ENCODE measurements at places on chromosomes 1 and 21.
A peak's percentile ranks its signal among the peaks of the same experiment; 100 is the strongest.

DNA sequence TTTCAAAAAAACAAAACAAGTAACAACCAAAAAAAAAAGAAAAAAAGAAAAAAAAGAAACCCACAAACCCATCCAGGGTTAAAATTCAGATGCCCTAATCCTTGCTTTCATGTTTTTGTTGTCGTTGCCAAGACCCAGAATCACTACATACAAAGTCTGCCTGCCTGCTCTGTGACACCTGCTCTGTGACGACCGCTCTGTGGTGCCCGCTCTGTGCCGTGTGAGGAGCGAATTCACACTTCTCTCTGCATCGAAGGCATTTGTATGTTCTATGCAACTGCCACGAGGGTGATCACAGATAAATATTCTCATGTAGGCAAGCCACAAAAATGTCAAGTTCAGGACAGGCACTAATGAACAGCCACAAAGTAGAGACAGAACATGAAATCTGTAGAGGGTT, 178.6 kb downstream of the SLC45A1 start:
- H3K27ac ChIP-seq: peak overlapping the region; percentile 30
- DNase-seq: no peak
- H3K4me1 ChIP-seq: peaks cover 22% of the 10 kb centered on the region
- peaks cover 1% of the 10 kb centered on the region for H3K27me3 ChIP-seq
- H3K4me3 ChIP-seq: no peak overlapping the region

DNA sequence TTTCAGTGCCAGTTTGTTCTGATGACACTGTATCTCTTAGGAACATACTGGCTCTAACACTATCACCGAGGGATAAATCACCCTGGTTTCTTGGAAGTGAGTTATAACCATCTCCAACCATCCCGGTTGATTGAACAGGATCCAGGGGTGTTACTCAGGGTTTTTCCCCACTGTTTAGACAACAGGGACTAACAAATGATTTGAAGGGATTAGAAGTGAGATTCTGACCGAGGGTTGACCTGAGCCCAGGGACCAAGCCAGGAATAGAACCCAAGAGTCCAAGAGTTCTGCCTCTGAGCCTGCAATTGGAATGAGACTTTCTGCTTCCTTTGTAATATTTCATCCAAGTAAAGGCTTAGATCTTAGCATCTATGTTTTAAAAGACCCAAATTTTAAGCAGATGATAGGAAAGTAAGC, 154.0 kb downstream of the DHRS3 start:
- peak overlapping the region; percentile 72 for H3K27ac ChIP-seq
- no peak overlapping the region for H3K4me3 ChIP-seq
- H3K4me1 ChIP-seq: peaks cover 41% of the 10 kb centered on the region
- H3K36me3 ChIP-seq: peaks cover 37% of the 10 kb centered on the region

GRCh38 chr1:233730809-233731208, 116.9 kb downstream of the KCNK1 start:
- H3K27me3 ChIP-seq: no peaks in the 10 kb centered on the region
- no peak for DNase-seq
- no peak overlapping the region for H3K4me3 ChIP-seq
- peaks cover 3% of the 10 kb centered on the region for H3K36me3 ChIP-seq
- H3K27ac ChIP-seq: no peak overlapping the region

GRCh38 chr1:235935235-235936225, 68.8 kb upstream of the LYST start:
- H3K27ac ChIP-seq: no peak overlapping the region
- H3K4me3 ChIP-seq: no peak overlapping the region
- DNase-seq: no peak
- no peaks in the 10 kb centered on the region for H3K36me3 ChIP-seq

- peaks cover under 1% of the 10 kb centered on the region for H3K4me1 ChIP-seq
- no peak overlapping the region for H3K4me3 ChIP-seq
- no peaks in the 10 kb centered on the region for H3K27me3 ChIP-seq
- H3K27ac ChIP-seq: no peak overlapping the region
- DNase-seq: no peak
These were observed 19.1 kb upstream of the CHRM3 start for GRCh38 chr1:239367196-239367810.

DNA sequence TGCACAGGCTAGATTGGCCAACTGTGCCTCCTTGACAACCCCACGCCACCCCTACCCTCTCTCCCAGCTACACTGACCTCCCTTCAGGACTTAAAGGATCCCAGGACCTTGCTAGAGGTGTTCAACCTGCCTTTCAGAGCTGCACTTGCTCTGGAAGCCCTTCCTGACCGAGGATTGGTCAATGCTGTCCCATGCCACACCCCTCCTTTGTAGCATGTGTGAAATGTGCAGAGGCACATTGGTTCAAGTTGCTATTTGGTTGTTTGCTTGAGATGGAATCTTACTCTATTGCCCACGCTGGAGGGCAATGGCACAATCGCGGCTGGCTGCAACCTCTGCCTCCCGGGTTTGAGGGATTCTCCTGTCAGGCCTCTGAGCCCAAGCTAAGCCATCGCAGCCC, 21.8 kb downstream of the ACTA1 start:
- DNase-seq: no peak
- H3K27me3 ChIP-seq: peaks cover 15% of the 10 kb centered on the region
- H3K4me1 ChIP-seq: peaks cover 29% of the 10 kb centered on the region
- H3K27ac ChIP-seq: no peak overlapping the region

GRCh38 chr1:56390232-56390867, 189.0 kb downstream of the PLPP3 start:
- no peak overlapping the region for H3K4me3 ChIP-seq
- no peaks in the 10 kb centered on the region for H3K36me3 ChIP-seq
- H3K27me3 ChIP-seq: peaks cover 4% of the 10 kb centered on the region
- DNase-seq: no peak
- no peaks in the 10 kb centered on the region for H3K4me1 ChIP-seq
- H3K27ac ChIP-seq: no peak overlapping the region

DNA sequence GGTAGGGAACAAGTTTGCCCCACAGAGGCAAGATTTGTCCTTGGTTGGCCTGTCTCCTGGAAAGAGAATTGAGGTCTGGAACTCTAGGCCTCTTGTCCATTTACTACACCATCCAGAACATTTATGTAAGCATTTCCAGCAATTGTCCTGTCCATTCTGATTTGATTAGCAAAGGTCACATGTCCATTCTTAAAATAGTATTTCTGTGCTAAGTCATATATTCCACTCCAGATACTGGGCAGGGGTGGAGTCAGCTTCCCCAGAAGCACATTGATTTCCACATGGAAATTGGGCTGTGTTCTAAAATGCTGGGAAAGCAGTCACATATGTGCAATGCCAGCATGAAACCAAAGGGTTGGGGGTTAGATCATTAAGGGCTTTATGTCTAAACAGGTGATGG, 21.5 kb upstream of the FMN2 start:
- no peaks in the 10 kb centered on the region for H3K27me3 ChIP-seq
- H3K4me1 ChIP-seq: peaks cover 25% of the 10 kb centered on the region
- peaks cover 10% of the 10 kb centered on the region for H3K36me3 ChIP-seq
- H3K4me3 ChIP-seq: no peak overlapping the region
- no peak for DNase-seq

DNA sequence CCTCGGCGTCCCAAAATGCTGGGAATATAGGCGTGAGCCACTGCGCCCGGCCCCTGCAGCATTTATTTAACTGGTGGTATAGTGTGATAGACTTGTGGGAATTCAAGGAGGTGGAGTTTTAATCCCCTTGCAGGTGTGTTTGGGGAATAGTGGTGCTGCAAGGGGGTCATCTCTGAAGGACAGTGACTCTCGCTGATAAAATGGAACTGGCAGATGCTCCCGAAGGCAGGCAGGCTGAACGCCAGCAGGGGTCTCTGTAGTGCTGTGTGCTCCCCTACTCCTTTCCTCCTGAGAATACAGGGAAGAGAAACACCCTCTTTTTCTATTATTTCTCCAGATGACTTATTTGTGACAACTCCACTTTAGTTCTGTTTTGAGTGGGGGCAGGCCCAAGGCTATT, 4.0 kb downstream of the OSCP1 start:
- DNase-seq: no peak
- no peak overlapping the region for H3K4me3 ChIP-seq
- H3K36me3 ChIP-seq: no peaks in the 10 kb centered on the region
- no peak overlapping the region for H3K27ac ChIP-seq
- H3K4me1 ChIP-seq: peaks cover 21% of the 10 kb centered on the region

DNA sequence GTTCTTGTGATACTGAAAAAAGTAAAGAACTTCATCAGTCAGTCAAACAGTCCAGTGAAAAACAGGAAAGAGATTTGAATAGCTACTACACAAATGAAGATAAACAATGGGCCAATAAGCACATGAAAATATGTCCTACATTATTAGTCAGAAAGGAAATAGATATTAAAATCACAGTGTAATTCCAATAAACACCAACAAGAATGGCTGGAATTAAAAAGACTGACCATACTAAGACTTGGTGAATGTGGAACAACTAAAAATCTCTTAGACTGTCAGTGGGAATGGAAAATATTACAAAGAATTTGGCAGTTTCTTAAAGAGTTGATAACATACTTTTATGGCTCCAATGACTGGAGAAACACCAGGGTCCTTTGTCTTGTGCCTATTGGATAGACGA, 241.8 kb upstream of the USP24 start:
- H3K4me3 ChIP-seq: no peak overlapping the region
- no peaks in the 10 kb centered on the region for H3K27me3 ChIP-seq
- no peak overlapping the region for H3K27ac ChIP-seq
- no peaks in the 10 kb centered on the region for H3K4me1 ChIP-seq
- H3K36me3 ChIP-seq: peaks cover 5% of the 10 kb centered on the region

All from HFFc6 (cell line).